ENCODE measurements at places on chromosomes 16 and 17.

- no peak for DNase-seq
Measured at GRCh38 chr17:77391668-77392375, 251.1 kb downstream of the SEC14L1 start.

GRCh38 chr16:3508736-3509135 lies 7.9 kb downstream of the CLUAP1 start:
- no peak for DNase-seq

GRCh38 chr17:29357821-29358232 lies 32.3 kb upstream of the TAOK1 start:
- DNase-seq, result no peak

- DNase-seq, result no peak
Measured at GRCh38 chr16:21222495-21223337, 10.8 kb upstream of the ANKS4B start.

GRCh38 chr17:31564883-31565301 lies 173.4 kb downstream of the RAB11FIP4 start:
- DNase-seq, result no peak

DNA sequence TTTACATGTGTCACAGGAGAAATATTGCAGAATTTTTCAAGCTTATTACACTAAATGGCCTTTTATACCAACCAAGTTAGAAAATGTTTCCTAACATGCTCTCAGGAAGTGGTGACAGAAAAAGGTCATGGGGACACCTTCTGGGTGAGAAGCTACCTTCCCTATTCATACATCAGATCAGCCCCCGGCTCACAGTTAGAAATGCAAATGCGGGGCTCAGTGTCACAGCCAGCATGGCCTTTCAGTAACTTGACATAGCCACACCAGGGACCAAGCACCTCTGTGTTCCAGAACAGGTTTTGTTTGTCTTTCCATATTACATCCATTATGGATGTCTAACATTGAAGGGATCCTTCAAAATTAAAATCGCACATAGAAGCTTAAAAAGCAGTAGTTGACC lies 59.5 kb downstream of the CHD9NB start:
- DNase-seq, result no peak

- DNase-seq, result no peak
Measured at GRCh38 chr16:78483124-78483992, 383.9 kb downstream of the WWOX start.

- no peak for DNase-seq
Measured at GRCh38 chr16:60541535-60541934, 1494.7 kb downstream of the CDH8 start.

DNA sequence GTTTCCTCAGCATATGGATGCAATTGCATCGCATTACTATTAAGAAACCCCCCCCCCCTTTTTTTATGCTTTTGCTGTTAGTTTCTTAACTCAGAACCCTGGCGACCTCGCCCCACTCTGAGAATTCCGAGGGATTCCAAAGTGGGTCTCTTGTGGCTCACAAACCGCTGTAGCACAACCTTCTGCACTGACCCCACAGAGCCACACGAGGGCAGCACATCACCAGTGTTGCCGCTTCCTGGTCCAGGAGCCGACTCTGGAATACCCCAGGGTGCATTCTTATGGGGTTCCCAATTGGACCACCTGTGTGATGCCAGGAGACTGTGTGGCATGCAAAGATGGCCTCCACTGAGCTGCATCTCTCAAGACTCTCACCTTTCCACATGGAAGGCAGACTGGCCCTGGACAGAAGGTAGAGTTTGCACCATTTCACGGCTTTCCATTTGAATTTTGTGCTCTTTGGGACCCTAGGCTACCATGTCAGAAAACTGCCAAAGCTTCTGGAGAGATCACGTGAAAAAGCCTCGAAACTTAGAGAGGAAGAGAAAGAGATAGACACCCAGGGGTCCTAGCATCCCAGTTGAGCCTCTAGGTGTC lies 432.7 kb upstream of the ASIC2 start:
- DNase-seq, result no peak

DNA sequence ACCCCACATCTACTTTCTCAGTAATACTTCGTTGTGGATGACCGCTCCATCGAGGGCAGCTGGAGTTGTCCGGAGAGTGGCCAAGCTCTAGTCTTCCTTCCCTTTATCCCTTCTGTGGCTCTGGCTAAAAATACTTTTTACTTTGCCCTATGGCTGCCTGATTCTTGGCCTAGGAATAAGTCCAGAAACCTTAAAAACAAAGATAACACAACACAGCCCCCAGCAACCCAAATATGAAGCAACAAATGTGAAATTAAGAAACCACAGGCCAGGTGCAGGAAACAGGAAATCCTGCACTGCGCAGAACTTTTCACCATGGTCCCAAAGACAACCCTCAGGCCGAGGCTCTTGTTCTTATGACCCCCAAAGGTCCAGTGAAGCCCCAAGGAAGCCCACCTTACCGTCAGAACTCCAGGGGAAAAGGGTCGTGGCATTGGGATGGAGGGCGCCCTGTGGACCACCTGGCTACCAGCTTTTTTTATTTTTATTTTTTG lies 26.0 kb downstream of the TK2 start:
- no peak for DNase-seq

GRCh38 chr16:78599271-78599670 lies 499.8 kb downstream of the WWOX start:
- no peak for DNase-seq

- DNase-seq, result peak; percentile 36
Measured at GRCh38 chr16:82880346-82880745, 253.6 kb downstream of the CDH13 start.

DNA sequence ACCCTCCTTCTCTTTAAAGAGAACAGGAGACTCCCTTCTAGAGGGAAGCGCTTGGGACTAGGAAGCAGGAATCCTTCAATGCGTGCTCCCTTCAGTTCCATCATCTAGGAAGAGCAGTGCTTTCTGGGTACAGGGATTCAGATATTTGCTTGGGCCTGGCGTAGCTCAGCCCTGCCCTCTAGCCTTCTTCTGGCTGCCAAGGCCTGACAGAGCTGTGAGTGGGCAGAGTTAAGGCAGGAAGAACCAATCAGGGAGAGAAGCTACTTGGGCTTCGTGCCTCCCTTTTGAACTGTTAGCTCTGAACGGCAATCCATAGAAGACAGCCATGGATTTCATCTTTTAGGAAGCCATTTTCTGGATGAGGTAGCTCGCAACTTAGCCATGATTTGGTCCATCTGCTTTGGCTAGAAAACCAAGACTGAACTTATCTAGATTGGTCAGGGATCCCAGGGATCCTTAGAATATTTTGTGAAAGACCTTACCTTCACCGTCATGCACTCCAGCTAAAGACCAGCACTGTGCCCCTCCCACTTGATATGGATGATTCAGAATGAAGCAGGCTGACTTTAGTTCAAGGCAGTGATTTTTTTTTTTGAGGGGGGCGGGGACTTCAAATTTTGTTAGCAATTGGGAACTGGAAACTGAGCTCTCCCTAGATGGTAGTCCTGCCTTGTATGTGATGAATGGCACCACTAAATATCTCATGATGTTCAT lies 2.5 kb upstream of the CORO6 start:
- no peak for DNase-seq

- DNase-seq, result peak; percentile 51
Measured at GRCh38 chr17:43389046-43389947, 9.5 kb upstream of the ARL4D start.

DNA sequence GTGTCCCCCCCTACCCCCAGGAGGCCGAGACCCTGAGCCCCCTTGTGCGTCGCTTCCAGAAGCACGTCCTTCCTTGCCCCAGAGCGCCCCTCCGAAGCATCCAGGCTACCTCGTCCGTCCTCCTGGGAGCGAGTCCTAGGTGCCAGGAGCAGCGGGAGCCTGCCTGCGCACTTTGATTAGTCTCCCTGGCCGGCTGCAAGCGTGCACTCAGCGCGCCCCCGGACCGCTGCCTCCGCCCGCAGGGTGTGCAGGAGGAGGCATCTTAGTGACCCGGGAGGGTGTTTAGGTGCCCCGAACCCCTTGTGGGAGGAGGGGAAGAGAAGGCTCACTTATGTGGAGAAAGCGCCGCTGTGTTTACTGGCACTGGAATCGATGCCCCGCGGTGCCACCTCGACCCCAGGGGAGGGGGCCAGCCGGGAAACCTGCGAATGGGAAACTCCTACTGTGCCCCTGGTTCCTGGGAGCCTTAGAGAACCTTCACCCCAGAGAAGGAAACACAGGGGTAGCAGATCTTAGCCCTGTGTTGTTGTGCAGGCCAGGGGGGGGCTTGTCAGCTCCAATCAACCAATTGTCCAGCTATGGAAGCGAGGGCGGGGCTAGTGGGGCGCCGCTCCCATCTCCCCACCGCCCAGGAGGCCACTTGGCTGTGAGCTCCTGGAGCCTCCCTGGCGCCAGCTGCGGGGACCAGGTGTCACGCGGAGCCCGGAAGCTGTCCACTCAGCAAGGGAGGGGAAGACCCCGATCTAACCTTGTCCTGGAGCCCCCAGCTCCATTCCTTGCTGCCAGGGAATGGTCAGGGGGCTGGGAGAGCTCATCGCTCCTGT lies 922.8 kb upstream of the EEF2KMT start:
- no peak for DNase-seq

DNA sequence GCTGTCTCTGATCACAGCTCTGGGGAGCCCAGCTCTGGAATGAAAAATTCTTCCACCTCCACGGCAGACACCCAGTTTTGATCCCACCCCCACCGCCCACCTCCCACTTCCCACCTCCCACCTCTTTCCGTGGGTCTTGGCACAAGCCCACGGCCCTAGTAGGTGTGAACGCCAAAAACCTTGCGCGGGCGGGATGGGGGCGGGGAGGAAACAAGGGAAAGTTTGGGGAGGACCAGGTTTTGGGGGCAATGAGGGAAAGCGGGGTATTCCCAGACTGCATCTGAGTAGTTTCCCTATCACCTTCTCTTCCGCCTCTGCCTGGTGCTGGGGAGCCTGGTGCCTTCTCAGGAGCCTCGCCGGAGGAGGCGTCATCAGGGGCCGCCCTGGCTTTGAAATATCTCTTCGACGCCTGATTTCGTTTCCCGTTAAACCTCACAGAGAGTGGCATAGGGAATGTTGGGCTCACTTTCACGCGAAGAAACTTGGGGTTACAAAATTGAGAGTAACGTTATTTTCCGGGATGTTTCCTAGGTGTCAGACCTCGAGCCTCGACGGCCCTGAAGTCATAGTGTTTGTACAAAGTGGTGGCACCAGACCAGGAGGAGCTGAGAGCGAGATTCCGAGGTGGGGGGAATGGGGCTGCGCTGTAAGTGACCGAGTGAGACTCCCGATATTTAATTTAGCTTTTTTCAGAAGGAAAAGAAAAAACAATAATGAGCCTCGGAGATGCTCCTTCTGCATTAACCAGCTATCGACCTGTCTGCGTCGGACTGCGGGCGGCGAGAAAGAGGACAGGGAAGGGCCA lies 1.6 kb upstream of the IRX3 start:
- no peak for DNase-seq

GRCh38 chr17:33055171-33055611 lies 63.5 kb downstream of the SPACA3 start:
- no peak for DNase-seq

- DNase-seq, result no peak
Measured at GRCh38 chr16:50340578-50340977, 28.2 kb downstream of the BRD7 start.

- no peak for DNase-seq
Measured at GRCh38 chr17:82217120-82217529, 4.5 kb upstream of the CCDC57 start.

GRCh38 chr16:89123831-89124100 lies 30.1 kb downstream of the ACSF3 start:
- no peak for DNase-seq

DNA sequence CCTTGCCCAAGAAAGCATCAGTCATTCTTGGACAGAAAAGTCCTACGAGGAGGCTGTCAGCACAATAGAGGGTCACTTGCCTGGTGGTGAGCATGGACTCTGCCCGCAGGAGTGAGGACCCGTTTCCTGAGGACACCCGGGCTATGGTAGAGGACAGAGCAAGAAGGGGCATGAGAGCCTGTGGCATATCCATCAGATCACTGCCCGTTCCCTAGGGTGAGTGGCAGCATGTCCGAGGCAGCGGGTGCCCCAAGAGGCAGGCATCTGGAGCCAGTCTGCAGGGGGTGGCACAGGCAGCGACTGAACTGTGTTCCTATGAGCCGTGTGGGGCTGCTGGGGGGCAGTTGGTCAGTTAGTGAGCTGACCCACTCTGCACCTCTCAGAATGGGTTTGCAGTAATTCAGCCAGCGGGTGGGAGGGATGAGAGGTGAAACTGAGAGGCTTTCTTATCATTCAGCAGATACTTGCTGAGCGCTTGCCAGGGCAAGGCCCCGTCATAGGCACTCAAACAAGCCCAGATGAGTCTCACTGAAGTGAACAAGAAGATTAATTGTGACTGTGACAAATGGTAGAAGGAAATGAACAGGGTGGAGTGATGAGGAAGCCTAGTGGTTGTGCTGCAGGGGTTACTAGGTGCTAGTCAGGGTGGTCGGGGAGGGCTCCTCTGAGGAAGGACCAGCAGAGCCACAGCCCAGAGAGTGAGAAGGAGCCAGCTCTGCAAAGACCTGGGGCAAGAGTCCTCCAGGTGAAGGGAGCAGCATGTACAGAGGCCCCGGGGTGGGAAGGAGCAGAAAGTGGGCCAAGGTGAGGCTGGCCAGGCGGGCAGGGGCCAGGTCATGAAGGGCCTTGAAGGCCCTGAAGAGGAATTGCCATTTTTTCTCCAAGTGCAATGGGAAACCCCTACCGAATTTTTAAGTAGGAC lies 87.9 kb downstream of the CLEC16A start:
- no peak for DNase-seq

GRCh38 chr16:50102051-50102746 lies 36.4 kb downstream of the HEATR3 start:
- DNase-seq, result no peak

- DNase-seq, result no peak
Measured at GRCh38 chr17:82583720-82584234, 64.2 kb downstream of the FOXK2 start.

DNA sequence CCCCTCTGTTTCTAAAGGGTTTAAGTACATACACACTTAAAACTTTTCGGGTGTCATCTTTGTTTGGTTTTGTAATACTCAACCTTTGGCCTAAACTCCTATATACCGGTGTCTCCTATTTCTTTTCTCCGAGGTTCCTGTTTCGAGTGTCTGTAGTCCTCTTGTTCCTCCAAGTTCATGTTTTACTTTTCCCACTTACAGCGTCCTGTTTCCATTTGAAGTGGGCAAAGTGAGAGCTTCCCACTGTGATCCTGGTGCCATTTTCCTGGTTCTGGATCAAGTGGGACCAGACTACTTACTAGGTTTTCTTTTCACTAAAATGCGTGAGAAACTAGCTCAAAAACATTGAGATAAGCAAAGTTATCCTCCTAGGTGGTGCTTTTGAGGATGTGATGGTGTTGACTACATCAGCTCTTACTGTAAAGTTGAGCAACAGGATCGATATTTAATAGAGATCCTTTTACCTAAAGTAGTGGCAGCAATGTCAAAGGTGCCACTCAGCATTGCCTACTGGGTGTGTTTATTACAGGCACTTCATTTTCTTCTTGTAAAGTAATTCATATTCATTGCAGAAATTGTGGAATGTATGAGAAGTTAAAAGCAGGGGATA lies 1.3 kb downstream of the PSMD3 start:
- no peak for DNase-seq

GRCh38 chr17:65191811-65192740 lies 54.9 kb downstream of the RGS9 start:
- no peak for DNase-seq
